Activated T-helper 1 cell treated with Interleukin-2 at 50 U/mL for 16 hours (primary cell): ENCODE measurements at places on chromosomes 2 and 18.

DNA sequence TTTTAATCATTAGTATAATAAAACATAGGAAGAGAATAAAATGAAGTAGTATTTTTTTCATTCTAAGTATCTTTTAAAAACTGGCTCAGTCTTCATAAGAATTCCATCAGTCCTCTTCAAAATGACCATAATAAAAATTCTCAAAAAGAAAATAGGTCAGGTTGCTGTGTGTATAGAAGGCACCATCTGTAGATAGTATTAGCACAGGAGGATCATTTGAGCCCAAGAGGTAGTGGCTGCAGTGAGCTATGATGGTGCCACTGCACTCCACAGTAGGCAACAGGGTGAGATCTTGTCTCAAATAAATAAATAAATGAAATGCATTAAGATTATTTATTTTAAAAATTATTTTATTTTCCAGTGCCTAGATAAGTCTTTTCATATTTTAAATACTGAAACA is 475.8 kb downstream of the ZNF804A start:
- DNase-seq: no peak

DNA sequence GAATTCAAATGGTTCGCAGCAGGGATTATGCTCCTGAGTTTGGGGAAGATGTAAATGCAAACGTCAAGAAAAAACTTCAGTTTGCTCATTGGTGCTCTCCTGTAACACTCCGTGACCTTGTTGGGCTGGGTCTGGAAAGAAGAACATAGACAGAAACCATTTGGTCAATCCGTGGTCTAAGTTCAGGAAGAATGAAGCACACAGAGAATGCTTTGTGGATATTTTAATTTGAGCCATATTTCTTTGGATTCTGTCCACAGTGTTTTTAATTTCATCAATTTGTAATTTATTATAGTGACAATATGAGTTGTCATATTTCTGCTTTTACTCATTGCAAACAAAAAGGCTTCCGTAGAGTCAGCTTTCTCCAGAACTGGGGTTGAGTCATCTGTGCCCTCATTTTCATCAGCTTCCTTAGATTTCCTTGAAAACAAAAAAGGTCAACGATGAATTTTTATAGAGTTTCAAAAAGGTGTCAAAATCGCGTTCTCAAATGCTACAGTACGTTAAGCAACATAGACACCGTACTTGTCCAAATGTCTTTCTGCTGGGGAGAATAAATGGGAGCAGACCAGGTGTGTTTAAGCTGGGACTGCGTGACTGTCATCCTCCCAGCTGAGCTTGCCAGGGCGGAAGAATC is 606.4 kb downstream of the RNF144A start:
- no peak for DNase-seq

DNA sequence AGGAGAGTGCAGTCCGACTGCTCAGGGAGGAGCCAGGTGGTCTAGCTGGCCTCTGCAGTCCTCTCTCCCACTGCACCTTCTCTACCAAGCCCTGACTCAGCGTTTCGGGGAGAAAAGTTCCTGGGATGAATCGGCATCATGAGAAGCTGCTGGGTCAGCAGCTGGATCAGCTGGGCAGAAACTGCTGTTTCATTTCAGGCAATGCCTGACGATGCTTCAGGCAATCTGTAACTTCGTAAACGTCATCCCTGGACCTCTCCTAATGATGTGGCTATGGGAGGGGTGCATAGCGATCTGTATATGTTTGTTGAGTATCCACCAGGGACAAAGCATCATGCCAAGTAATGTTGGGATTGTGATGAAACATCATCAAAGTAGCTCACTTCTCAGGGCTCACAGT is 20.7 kb downstream of the LIPG start:
- DNase-seq: no peak

- DNase-seq: no peak
Observed at GRCh38 chr18:8794156-8794933, 89.0 kb downstream of the MTCL1 start.

DNA sequence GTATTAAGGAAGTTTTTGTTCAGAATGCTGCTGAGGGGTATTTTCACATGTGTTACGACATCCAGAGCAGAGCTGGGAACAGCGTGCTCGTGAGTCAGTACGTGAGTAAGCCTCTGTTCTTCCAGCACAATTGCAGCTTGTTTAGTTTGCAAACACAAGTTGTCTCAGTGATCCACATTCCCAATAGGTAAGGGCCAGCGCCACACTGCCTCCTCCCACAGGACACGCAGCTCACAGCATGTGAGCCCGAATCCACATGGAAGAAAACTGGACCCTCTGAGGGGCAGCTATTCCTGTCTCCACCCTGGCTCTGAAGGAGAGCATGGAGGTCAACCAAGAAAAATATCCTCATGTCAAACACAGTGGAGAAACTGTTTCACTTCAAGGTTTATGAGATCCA is 173.9 kb upstream of the PID1 start:
- no peak for DNase-seq

DNA sequence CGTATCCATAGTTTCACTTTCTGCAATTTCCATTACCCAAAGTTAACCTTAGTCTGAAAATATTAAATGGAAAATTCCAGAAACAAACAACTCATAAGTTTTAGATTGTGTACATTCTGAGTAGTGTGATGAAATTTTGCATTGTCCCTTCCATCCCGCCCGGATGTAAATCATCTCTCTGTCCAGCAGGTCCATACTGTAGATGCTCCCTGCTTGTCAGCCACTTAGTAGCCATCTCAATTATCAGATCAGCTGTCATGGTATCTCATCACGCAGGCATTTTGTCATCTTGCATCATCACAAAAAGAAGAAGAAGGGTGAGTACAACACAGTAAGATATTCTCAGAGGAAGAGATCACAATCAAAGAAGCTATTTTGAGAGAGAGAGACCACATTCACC is 185.0 kb upstream of the STK17B start:
- DNase-seq: no peak

- no peak for DNase-seq
Observed at GRCh38 chr2:196808083-196808665, 981 bp downstream of the C2orf66 start.

- DNase-seq: no peak
Observed at GRCh38 chr18:5556310-5556974, 12.6 kb upstream of the EPB41L3 start.

- no peak for DNase-seq
Observed at GRCh38 chr2:192438239-192438638, 243.5 kb upstream of the TMEFF2 start.

- no peak for DNase-seq
Observed at GRCh38 chr2:98479959-98480524, 35.4 kb downstream of the INPP4A start.

DNA sequence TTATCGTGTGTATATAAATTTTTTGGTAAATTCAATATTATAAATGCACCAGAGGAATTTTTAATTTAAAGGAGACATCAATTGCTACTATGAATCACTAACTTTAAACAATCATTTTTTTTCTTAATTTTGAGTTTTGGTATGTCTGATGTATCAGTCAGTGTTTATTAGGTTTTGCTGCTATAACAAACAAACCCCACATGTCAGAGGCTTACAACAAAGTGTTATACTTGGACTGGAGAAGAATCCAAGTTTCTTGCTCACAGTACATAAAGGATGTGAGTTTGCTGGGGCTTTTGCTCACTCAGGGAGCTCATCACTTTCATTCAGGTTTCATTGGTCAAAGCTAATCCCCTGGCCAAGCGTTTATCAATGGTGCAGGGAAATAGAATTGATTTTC is 81.8 kb downstream of the VWC2L start:
- no peak for DNase-seq

DNA sequence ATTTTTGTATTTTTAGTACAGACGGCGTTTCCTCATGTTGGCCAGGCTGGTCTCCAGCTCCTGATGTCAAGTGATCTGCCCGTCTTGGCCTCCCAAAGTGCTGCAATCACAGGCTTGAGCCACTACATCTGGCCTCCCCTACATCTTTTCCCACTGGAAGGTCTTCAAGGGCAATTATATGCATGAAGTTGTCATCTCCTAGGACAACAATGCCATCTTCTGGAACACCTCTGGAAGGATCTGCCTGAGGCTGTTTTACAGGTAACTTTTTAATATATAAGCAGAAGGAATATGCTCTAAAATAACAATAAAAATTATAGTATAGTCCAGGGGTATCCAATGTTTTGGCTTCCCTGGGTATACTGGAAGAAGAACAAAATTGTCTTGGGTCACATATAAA is 321.4 kb downstream of the AFF3 start:
- no peak for DNase-seq

- no peak for DNase-seq
Observed at GRCh38 chr18:76518123-76518859, 23.2 kb upstream of the ZNF516 start.

- no peak for DNase-seq
Observed at GRCh38 chr2:101958061-101958460, 33.7 kb upstream of the IL1R2 start.

- DNase-seq: no peak
Observed at GRCh38 chr2:222319586-222320435, 21.0 kb upstream of the PAX3 start.

DNA sequence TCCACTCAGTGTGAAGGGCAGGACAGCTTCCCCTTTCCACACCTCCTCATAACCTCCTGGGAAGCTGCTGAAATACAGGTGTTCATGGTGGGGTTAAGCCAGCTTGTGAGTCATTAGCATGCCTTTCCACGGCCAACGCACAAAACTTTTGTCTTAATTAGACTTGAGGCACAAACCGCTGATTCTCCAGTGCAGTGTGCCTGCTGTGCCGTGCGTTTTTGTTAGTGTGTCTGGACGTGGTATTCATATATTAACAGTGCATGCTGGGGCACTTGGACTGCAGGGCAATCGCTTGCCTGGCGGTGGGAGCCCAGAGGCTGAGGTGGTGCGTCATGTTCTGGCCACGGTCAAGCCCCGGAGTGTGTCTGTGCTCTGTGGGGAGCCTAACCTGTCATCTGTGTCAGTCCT is 156.2 kb downstream of the SH3RF3 start:
- DNase-seq: no peak

DNA sequence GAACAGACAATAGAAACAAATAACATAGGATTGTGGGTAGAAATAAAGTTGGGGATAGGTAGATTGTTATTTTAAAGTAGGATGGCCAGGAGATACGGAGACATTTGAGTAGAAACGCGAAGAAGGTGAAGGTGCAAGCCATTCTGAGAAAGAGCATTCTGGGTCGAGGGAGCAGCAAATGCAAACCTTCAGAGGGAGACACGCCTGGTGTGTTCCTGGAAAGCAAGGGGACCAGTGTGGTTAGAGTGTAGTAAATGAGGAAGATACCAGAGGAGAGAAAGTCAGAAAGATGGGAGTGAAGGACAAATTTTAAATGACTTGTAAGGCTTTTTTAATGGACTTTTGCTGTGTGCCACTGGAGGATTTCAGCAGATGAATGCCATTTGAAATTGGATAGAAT is 1.7 kb downstream of the CYP20A1 start:
- no peak for DNase-seq

GRCh38 chr2:196131384-196131937 is 39.9 kb downstream of the STK17B start:
- peak; percentile 14 for DNase-seq

DNA sequence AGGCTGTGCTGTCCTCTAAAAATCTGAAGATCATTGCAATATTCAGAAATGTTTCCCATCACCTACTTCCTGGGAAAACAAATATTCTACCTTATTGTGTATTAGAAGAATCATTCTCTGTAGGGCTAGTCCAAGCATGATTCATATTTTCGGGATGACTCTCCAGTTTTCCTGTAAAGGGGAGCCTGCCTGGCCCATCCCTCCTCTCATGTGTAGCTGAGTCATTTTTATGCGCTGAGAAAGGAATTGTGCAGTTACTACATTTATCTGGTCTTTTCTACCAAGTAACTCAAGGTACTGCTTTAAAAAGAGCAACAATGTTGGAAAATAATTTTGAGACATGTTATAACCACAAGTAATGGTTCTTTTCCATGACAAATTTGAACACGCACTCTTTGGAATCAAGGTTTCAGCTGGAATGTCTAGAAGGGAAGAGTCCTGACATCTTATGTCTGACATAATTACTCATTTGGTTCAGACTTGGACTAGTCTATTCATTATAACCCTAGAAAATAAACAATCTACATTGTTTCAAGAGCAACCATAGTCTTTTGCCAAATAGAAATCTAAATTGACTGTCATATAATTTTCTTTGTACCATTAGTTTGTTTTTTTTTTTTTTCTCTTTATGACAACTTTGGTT is 6.6 kb downstream of the DSG3 start:
- DNase-seq: no peak

DNA sequence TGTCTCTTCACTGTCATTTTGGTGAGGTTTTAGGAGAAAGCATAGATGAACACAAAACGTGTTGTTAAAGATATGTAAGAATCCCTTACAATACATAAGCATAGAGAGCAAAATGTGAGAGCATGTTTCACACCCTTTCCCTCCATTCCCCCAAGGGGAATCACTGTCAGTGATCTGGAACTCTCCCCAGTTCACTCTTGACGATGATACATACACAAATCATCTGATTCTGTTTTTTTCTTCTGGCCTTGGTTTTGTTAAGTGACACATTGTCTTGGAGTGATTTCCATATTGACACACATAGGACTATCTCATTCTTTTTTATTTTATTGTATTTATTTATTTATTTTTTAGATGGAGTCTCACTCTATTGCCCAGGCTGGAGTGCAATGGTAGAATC is 53.7 kb upstream of the TANC1 start:
- no peak for DNase-seq

DNA sequence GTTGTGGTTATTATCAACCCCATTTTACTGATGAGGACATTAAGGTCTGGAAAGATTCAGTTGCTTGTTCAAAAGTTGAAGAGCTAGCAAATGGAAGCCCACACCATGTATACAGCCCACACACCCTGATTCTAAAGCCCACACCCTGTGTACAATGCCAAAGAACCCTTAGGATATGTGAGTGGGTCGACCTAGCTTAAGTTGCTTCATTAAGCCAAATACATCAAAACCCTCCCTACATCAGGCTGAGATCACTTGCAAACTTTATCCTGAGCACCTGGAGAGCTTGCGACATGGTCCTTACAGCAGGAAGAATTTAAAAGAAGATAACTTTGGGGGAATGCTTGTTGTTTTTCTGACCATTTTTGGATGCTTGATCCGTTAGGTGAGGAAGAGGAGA is 435 bp upstream of the ARHGAP25 start:
- DNase-seq: no peak

DNA sequence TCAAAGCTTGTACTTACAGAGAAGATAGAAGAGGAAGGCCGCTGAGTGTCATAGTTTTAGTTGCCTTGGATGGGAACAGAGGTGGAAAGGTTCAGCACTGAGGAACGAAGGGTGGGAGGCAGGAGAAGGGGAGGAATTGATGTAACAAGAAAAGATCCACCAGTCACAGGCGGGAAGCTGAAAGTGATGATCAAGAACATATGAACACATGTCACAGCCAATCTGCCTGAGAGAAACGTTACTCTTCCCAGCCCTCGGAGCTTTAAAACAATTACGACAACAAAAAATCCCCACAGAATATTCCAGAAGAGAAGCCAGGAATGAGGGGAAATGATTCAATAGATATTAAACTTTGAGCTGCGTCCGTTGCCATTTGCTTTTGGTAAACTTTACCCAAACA is 87.1 kb downstream of the TSHZ1 start:
- DNase-seq: no peak

- DNase-seq: no peak
Observed at GRCh38 chr18:2529154-2529553, 42.2 kb downstream of the METTL4 start.

GRCh38 chr2:95053543-95053942 is 28.0 kb downstream of the MAL start:
- DNase-seq: no peak
